ENCODE measurements at places on chromosomes 16 and 17. TPM values are rescaled to one million over a fixed set of nuclear protein-coding genes. Genes with fewer than 3 reads are reported as not detected.

DNA sequence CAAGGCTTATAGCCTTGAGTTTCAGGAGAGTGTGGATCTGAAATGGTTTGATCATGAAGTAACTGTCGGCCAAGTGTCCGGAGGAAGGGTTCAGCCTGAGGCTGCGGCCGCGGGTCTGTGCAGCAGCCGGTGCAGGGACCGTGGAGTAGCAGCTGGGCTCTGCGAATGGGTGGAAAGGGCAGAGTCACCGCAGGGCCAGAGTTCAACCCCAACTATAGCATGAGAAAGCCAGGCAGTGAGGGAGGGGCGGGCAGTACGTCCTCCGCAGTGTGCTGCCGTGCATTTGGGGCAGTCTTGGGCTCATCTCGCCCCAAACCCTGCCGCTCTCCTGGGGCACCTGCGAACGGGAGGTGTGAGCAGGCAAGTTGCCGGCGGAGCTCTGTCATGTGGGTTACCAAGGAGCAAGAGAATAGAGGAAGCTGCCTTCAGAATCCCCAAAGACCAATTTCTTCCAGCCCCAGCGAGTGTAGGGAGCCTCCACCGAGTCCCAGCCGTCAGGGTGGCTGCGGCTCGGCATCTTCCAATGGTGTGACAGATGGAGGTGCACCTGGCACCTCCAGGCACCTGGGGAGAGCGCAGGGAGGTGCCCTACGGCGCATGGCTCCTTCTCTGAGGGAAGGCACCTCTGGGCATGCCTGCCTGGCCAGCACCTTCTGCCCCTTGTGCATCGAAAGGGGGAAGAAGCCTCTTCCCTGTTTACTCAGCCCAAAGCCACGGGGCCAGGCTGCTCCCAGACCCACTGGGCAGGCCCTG lies 87.3 kb downstream of the RPA1 start:
- DNase-seq: no peak
- no peak overlapping the region for H3K27ac ChIP-seq
- no peak overlapping the region for H3K4me3 ChIP-seq
- no peaks in the 10 kb centered on the region for H3K27me3 ChIP-seq

The CHST4 gene
- total RNA-seq: not detected

DNA sequence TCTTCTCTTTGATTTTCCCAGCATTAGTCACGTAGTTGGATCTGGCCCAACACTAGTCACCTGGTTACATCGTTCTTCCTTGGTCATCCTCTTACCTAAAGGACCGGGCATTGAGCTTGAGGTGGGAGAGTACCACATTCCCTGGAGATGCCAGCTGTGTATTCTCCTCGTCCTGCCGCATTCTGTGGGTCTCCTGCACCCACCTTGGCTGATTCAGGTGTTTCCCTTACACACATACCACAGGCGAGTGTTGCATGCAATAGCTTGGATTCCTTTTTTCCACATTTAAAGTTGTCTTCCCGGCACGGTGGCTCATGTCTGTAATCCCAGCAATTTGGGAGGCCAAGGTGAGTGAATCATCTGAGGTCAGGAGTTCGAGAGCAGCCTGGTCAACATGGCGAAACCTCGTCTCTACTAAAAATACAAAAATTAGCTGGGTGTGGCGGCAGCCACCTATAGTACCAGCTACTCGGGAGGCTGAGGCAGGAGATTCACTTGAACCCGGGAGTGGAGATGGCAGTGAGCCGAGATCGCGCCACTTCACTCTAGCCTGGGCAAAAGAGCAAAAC lies 21.6 kb upstream of the CLEC18C start:
- no peak overlapping the region for H3K27ac ChIP-seq
- H3K4me1 ChIP-seq: no peaks in the 10 kb centered on the region
- no peak for DNase-seq
- no peak overlapping the region for H3K4me3 ChIP-seq
- no peaks in the 10 kb centered on the region for H3K27me3 ChIP-seq
- H3K36me3 ChIP-seq: peaks cover 85% of the 10 kb centered on the region

GRCh38 chr16:57701759-57702371 lies 7.3 kb downstream of the DRC7 start:
- H3K4me3 ChIP-seq: no peak overlapping the region
- no peaks in the 10 kb centered on the region for H3K4me1 ChIP-seq
- H3K27me3 ChIP-seq: no peaks in the 10 kb centered on the region
- DNase-seq: no peak
- no peaks in the 10 kb centered on the region for H3K36me3 ChIP-seq

The CMTM2 gene
- not detected for total RNA-seq

- H3K4me1 ChIP-seq: no peaks in the 10 kb centered on the region
- no peak overlapping the region for H3K27ac ChIP-seq
- DNase-seq: no peak
- no peak overlapping the region for H3K4me3 ChIP-seq
- no peaks in the 10 kb centered on the region for H3K27me3 ChIP-seq
Measured at GRCh38 chr16:46733319-46733830, 14.8 kb downstream of the MYLK3 start.

The TNP2 gene
- not detected for total RNA-seq

- peak overlapping the region; percentile 82 for H3K27ac ChIP-seq
- peaks cover 71% of the 10 kb centered on the region for H3K4me1 ChIP-seq
Measured at GRCh38 chr16:22213236-22213635, 7.2 kb downstream of the EEF2K start.

The RDM1 gene
- total RNA-seq: 0.49 TPM

Measured in vagina (tissue), 2 donors.